ENCODE measurements at places on chromosomes 7 and 10.

- no peak for DNase-seq
Observed at GRCh38 chr7:95491634-95492314, 6.0 kb downstream of the ASB4 start.

DNA sequence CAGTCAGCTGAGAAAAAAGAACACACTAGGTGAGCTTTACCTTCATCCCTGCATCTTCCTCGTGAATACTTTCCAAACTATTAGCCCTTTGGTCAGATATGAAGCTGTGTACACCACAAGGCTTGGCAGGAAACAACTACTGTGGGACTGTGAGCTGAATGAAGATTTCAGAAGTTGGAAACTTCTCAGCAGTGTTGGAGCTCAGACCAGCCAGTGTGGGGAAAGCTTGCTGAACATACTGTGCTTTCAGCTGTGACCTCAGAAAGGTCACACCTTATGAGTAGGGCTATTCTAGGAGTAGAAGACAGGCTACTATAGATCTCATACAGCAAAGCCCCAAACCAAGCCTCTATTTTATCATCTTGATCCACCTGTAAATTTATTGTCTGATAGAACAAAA is 123.6 kb downstream of the EXOC4 start:
- DNase-seq, result no peak

- DNase-seq, result no peak
Observed at GRCh38 chr10:58853668-58854067, 322.8 kb upstream of the PHYHIPL start.

DNA sequence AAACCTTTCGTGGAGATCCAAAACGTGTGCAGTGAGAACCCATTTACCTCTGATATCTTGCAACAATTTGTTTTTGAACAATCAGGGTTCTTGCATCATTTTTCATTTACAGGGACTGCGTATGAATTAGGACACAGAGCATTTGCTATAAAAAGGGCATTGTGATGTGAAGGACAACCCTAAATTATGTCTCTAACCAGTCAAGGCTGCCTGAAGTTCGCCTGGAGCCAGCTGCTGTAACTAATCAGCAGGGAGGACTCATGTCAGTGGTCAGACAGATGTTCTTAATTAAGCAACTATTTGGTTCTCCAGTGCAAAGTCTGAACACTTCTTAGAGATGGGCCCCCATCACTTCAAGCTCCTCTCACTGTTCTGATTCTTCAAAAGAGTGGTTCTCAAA is 674.8 kb downstream of the KCNMA1 start:
- no peak for DNase-seq

DNA sequence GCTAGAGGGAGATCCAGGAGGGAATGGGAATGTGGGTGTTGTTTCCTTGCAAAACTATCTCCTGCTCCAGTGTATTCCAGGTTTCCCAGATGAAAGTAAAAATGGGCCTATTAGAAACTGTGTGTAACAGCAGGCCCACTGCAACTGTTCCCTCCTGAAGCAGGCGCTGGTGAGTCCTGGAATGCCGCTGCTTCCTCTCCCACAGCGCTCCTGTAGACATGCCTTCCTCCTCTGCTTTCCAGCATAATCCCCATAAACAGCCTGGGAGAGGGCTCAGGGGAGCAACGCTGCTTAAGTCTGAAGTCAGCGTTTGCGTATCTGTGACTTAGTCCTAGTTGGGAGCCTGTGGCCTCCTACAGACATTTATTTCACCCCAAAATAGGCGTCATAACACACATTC is 551.0 kb upstream of the FOXK1 start:
- no peak for DNase-seq

GRCh38 chr7:51224811-51225595 is 91.6 kb downstream of the COBL start:
- DNase-seq, result peak; percentile 35

DNA sequence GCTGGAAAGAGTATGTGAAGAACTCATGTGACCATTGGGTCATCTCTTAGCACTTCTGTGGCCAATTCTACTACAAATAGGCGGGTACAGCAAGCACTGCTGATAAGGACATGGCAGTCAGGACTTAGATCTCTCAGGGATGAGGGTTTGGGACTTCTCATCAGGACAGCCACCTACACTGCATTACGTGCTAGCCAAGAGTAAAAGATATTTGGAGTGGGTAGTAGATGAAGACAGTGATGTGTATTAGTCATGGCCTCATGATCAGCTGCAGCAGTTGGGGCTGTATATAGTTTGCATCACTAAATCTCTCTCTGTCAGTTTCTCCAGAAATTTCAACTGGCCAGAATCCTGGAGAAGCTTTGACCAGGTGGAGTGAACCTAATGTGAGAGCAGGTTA is 9.2 kb downstream of the TAS2R60 start:
- DNase-seq, result no peak

DNA sequence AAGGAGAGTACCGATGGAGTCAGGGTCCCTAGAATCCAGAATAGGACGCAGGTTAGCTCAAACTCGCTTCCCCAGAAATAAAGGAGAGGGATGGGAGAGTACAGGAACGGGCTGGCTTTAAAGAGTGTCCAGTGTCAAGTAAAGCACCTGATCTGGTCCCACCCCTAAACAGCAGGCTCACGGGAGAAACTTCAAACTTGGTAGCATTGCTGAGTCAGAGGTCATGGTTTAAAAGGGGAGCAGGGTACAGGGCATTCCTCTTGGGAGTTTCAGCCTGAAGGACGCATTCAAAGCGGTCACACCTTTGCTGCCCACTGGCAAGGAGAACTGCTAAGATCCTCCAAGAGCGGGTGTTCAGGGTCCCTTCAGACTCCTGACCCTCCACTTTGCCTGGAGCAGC is 140.7 kb downstream of the GLI3 start:
- no peak for DNase-seq

- no peak for DNase-seq
Observed at GRCh38 chr10:77106676-77107075, 530.9 kb downstream of the KCNMA1 start.

GRCh38 chr10:56318816-56319215 is 42.2 kb downstream of the ZWINT start:
- no peak for DNase-seq

DNA sequence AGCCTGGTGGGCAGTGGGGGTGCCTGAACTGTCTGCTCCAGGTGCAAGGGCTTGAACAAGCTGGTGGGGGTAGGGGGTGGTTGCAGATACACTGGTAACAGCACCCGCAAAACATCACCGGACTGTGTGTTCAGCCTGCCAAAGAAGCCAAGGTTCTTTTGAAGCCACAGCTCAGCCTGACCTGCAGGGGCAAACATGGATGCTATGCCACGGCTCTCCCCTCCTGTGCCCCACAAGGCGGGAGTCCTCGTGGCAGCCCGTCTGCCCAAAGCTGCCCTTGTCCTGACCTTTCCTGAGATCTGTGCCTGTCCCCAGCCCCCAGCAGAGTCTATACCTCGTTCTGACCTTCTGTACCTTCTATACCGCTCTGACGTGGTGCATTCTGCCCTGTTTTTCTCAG is 285.7 kb downstream of the GLRX3 start:
- DNase-seq, result no peak

GRCh38 chr7:17584822-17585221 is 286.4 kb downstream of the AHR start:
- DNase-seq, result no peak

DNA sequence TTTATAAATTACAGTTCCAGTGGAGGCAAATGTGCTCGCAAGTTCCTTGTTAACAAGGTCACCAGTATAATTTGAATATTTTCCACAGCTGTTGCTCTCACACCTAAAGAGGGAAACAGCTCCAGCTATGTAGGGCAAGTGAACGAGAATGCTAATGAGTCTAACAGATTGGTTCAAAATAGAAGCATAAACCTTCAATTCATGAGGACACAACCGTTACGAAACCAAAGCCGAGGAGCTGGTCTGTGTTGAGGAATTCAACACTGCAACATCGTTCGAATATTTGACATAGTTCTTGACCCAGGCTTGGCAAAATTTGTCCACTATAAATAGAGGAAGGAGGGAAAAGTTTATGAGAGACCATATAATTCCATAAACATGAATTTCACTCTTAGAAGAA is 161.3 kb downstream of the KLF6 start:
- DNase-seq, result peak; percentile 44

DNA sequence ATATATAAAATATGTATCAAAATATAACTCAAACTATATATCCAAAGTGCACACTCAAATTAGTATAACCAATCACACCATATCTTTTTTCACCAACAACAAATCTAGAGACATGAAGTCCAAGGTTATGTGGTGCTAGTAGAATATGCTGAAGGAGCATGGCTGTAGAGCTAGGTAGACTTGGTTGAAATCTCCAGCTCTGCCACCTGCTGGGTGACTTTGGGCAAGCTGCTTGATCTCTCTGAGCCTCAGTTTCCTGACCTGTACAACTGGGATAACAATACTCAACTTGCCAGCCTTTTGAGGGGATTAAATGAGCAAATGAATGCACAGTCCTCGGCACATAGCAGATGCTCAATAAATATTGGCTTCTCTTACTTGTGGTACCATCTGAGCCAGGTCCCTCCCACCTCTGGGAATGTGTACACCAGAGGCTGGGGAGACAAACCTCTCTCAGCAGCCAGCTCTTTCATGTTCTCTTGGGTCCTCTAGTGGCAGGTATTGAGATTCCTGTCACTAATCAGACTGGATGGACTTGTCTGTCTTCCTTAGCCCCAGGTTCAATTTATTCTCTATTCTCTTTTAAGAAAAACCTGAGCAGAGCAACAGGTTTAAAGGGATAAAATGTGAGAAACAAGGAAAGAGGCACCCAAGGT is 94.3 kb upstream of the PDE1C start:
- no peak for DNase-seq

GRCh38 chr10:15181576-15182156 is 13.2 kb upstream of the NMT2 start:
- DNase-seq, result no peak

- no peak for DNase-seq
Observed at GRCh38 chr7:149321978-149322541, 60.1 kb downstream of the ZNF783 start.

DNA sequence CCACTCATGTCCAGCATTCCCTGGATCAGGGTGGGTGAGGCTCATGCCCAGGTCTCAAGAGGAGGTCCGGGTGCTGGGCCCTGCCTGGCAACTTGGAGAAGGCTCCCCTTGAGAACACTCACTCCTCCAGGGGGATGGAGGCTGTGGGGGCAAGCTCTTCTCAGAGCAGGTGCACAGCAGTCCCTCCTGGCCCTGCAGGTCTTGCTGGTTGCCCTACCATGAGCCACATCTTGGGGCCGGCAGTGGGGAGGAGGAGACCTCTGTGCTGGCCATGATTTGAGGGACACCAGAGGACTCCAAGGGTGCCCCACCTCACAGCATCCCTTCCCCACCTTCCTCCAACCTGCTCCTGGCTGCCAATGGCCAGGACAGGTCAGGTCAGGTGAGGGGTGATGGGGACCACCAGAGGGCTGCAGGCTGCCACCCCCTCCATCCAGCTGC is 87.4 kb upstream of the RET start:
- DNase-seq, result peak; percentile 46

DNA sequence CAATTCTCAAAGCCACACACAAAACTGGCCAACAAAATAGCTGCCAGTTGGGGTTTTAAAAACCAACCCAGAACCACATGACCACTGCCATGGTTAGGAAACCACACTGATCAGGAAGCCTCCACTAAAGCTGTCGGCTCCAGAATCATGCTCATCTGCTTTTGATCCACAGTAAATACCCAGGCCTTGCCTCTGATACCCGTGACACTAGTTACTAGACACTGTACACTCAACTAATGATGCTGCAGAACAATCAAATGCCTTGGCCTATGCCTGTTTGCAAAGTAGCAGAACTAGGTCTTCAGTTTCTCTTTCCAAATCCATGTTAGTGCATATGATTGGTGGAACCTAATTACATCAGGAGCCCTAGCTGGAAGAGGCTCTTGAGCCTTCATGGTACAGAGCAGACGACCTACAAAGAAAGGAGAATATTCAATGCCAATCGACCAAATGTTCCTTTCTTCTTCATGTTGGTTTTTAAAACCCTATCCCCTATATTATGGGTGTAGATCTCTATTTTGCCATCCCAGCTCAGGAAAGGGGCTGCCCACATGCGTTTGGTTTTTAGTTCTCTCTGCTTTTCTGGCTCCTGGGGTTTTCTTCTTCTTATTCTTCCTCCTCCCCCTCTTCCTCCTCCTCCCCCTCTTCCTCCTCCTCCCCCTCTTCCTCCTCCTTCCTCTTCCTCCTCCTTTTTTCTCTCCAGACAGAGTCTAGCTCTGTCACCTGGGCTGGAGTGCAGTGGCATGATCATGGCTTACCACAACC is 76.6 kb downstream of the CNNM2 start:
- DNase-seq, result no peak

DNA sequence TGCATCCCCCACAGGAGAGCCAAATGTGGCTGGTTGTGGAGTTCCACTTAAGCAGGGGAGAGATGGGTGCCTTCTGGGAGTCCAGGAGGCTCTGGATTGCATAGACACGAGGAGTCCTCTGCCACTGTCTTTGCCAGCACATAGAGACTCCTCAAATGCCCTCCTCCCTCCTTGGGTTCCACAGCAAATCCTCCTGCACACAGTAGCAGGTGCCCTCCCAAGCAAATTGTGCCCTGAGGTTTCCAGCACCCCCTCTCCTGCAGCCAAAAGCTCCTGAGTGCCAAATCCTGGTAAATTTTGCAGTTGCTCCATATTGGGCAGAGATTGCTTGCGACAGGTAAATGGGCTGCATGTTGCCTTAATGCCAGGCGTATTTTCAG is 5.8 kb downstream of the EVX1 start:
- no peak for DNase-seq

DNA sequence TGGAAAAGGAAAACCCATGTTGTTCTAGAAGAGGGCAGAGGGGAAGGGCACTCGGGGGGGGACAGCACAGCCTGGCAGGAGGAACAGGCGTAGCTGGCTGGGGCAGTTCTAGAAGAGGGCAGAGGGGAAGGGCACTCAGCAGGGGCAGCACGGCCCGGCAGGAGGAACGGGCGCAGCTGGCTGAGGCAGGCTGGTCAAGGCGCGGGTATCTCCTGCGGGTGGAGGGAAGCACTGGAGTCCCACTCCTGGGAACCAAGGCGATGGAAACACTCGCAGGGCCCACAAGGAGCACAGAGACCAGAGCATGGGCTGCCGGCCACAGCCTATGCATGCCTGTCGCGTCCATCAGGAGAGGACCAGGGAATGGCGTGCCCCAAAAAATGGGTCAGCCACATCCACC is 36.7 kb downstream of the PAPOLB start:
- DNase-seq, result no peak

DNA sequence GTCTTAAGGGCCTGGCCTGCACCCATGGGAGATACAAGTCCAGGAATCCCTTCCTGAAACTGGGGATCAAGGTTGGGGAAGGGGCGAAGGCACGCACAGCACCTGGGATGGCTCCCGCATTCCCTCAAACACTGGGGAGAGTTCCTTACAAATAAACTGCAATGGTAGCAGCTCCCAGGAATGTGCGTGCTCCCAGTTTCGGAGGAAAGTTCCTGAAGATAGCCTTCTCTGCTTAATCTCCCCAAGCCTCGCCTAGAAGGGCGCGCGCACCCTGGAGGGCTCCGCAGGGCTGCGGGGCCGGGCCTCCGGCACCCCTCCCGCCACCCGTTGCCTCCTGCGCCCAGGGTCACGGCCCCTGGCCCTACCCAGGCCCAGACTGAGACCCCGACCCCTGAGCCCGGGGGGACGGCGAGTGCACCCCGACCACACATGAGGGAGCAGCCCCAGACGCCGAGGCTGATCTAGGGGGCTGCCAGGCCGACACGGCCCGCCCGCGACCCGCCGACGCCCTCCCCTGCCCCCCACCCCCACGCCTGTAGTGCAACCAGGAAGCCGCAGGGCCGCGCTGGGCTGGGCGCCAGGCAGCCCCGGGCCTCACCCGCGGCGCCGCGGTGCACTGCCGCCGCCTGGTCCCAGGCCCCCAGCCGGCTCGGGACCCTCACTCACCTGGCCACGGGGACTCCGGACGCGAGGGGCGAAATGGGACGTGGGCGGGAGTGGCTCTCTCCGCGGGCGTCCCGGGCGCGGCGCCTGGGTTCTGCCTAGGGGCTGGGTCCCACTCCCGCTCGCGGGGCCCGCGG is 460 bp downstream of the ANXA11 start:
- no peak for DNase-seq
